ENCODE measurements at places on chromosomes 7 and 10.

- DNase-seq, result no peak
These were observed 27.3 kb downstream of the POU6F2 start for GRCh38 chr7:39005036-39005435.

DNA sequence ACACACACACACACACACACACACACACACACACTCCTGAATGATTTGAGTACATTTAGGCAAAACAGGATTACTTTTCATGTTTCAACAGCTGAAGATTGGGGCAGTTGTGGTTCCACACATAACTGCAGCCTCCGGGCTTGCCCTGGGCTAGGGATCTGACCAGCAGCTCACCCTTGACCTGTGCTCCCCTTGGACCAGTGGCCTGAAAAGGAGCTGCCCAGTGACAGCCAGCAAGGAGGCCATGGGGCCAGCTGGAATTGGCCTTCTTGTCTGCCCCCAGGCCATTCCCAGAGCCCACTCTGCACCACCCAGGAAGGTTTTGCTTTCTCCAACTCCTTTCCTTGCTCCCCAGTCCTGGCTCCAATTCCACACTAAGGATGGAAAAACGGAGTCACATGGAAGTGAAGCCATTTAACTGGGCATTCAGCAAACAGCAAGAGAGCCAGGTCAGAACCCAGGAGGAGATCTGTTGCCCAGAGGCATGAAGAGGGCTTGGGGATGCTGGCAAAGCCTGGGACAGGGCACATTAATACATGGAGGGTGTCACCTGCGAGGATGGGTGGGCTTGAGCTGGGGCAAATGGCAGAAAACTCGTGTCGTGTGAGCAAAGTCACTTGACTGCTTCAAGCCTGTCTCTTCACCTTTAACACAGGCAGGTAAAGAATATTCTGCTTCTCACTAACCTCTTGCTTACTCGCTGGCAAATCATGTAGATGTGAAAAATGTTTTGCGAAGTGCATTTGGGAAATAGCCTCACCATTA, 61.5 kb upstream of the GDF10 start:
- DNase-seq, result no peak

GRCh38 chr7:148914208-148914777, 30.2 kb upstream of the EZH2 start:
- DNase-seq, result no peak

DNA sequence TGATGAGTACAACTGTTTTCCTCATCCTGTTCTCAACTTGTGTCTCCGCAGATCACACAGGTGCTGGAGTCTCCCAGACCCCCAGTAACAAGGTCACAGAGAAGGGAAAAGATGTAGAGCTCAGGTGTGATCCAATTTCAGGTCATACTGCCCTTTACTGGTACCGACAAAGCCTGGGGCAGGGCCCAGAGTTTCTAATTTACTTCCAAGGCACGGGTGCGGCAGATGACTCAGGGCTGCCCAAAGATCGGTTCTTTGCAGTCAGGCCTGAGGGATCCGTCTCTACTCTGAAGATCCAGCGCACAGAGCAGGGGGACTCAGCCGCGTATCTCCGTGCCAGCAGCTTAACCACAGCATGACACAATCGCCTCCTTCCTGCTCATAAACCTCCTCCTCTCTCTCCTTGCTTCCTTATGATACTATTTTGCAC, 126.7 kb upstream of the PRSS58 start:
- DNase-seq, result no peak

DNA sequence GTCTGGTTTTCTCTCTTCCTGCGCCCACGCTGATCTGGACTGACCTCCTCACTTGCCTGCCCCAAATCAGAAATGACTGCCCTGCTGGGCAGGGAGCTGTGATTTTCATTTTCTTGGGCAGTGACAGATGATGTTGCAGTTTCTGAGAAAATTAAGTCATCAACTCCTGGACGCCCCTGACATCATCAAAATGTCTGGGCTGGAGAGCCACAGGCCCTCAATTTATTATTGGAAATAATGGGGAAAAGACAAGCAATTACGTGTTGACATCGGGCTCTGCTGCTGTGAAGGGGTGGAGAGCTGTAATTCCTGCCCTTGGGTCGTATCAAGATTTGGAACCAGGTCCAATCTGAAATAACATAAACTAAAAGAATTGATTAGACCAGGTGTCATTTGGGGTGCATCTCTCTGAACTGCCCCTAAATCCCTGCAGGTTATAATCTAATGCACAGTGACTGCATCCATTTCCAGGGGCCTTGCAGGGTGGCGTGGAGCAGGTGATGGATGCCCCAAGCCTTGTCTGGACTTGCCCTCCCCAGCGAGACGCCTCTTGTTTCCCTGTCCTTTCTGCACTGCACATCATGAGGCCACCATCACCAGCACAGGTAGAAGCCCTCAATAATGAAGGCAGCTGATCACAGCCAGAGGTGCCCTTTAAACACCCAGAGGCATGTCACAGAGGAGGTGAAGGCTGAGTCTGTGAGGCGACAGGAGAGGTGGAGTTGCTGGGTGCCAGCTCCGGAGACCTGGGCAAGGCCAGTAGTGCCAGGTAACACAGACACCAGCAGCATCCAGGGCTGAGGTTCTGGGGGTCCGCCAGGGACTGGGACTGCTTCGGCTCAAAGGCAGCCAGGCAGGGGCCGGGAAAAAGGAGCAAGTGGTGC, 98.7 kb downstream of the HTR5A start:
- DNase-seq, result no peak

DNA sequence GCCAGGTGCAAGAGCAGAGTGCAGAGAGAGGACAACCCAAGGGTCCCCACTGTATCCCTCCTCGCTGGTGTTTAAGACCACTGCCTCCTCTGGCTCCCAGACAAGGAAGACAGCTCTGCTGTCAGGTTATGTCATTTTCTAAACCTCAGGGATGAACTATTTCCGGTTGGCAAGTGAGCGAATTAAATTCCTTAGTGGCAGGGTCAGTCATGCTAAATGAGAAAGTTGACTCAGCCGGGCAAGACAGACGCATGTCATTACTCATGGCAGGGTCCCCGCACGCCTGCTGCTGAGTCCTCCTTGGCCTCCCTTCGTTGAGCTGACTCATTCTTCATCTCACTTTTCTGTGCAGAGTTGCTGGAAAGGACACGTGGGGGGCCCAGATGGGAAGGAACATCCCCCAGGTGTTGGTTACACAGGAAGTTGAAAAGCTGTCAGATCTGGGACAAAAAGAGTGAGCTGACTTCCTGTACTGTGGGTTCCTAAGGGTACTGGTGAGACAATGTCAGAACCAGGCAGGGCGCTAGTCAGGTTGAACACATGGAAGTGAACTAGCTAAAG, 47.1 kb upstream of the UCN3 start:
- no peak for DNase-seq

- no peak for DNase-seq
These were observed 43.4 kb upstream of the GJD4 start for GRCh38 chr10:35561715-35562114.

DNA sequence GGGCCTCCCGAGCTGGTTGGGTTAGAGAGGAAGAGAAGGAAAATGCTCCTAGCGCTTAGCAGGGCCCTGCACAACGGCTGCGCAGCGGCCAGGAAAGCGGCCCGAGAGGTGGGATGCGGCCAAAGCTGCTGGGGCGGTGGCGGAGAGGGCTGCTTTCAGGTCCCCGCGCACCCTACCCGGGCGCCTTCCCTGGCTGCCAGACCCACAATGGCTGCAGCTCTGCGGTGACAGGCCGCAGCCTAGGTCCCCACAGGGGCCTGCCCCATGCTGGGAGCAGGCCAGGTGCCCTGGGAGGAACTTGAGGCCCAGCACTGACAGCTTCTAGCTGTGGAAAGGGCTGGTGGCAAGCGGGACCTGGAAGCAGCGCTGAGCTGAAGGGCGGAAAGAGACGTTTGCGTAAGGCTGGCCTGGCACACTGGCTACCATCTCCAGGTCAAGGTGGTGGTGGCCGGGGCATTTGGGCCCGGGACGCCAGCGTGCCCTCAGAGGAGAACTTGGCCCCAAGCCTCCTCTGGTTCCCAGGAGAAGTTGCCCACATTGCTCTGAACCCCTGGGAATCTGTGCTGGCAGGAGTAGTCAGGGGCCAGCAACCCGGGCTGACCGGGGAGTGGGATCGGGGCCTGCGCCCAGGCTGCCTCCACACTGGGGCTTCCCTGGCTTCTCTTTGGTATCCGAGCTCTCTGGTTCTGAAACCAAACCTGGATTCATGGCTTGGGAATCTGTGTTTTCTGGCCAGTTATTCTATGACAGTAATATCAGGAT, 72.9 kb upstream of the ZNF804B start:
- no peak for DNase-seq

- no peak for DNase-seq
These were observed 3.2 kb upstream of the IFIT1 start for GRCh38 chr10:89389254-89389653.

- DNase-seq, result no peak
These were observed 2.6 kb downstream of the TMEM243 start for GRCh38 chr7:87216701-87217508.

GRCh38 chr7:18521236-18521589, 25.7 kb downstream of the HDAC9 start:
- DNase-seq, result no peak

Measured in COR-L47 (cell line).